ENCODE measurements at places on chromosomes 7 and 10.

DNA sequence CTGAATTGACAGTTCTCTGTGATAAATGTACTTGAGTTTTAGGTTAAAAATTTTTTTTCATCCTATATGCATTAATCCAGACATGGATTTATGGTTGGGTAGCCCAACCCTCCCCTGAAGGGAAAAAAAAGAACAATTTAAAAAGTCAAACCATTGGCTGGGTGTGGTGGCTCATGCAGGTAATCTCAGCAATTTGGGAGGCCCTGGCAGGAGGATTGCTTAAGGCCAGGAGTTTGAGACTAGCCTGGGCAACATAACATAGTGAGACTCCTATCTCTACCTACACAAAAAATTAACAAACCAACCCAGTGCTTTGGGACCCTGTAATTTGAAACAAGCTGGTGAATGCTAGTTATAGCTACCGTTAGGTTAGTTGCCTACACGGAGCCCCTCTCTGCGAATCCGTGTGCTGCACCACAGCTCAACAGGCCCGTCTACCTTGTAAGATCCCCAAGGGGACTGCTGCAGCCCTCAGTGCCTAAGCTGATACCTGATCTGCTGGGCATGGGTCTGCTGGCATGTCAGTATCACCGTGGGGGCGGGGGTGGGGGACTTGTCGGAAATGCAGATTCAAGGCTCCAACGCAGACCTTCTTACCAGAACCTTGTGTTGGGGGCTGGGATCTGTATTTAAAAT, 32.8 kb downstream of the TSPAN14 start:
- DNase-seq, result no peak

DNA sequence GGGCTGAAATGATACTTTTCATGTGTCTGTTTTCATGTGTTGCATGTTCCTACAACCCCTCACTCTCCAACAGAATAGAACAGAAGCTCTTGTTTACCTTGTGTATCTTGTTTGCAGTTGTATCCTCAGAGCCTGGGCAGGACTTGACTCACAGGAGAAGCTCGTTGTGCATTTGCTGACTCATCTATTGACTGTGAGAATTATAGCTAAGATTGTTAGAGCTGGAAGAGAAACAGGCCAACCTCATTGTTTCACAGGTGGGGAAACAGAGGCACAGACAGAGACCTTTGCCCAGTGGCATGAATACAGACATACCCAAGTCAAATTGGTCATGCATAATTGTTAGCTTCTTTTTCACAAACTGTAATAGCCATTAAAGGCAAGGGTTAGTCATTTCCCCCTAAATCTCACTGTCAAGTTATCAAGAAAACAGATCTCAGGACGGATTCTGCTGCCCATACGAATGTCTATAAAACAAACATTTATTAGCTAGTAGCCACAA, 4.6 kb upstream of the TSPAN15 start:
- no peak for DNase-seq

DNA sequence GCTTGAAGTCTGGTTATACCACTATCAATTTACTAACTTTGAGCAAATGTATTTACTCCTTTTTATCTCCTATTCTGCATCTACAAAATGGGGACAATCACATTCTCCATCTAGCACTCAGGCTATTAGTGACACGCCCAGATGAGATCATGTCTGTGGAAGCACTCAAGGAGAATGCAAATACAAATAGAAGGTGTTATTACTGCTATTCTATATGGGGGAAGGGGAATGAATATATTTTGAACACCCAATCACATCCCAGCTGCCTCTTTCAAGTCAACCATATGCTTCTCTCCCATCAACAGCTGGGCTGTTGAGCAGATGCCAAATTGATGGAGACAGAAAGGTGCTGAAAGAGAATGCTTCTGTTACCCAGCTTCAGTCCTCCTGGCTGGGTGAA, 23.5 kb downstream of the SGMS1 start:
- no peak for DNase-seq

- no peak for DNase-seq
Measured at GRCh38 chr7:66720561-66720960, 20.0 kb upstream of the RABGEF1 start.

GRCh38 chr10:2173327-2173726, 436.0 kb upstream of the ADARB2 start:
- no peak for DNase-seq

DNA sequence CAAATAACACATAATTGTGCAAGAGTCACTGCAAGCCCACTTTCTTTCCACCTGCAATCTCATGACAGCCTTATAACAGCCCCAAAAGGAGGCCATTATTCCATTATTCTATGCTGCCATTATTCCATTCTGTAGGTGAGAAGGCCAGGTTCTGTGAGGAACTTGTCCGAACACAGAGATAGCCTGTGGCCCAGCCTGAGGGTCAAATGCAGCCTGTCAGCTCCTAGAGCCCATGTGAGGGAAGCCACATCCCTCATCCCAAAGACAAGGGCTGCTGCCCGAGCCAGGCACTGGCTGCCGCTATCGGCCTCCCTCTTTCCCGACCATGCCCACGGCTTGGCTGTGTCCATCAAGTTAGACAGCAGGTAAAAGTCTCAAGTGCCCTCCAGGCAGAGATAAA, 24.1 kb upstream of the C10orf71 start:
- DNase-seq, result no peak

- DNase-seq, result no peak
Measured at GRCh38 chr7:87816389-87816788, 59.8 kb downstream of the SLC25A40 start.

- DNase-seq, result no peak
Measured at GRCh38 chr7:36918591-36918990, 194.3 kb upstream of the AOAH start.

- no peak for DNase-seq
Measured at GRCh38 chr7:106515321-106515720, 145.6 kb downstream of the CCDC71L start.

DNA sequence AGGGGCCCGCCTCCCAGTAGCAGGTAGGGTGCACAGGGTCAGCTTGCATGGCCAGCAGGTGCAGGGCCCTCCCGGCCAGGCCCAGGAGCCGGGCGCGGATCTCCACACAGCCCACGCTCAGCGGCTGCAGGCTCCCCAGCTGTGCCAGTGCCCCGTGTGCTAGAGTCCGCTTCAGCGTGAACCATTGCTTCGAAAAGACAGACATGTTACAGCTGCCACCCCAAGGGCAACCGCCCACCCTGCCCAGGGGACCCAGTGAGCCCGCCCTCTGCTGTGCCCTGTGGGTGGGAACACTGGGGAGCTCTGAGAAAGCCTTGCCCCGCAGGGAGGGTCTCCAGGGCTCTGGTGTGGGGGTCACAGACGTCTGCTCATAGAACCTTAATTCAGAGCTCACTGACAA, 64.3 kb upstream of the NKX6-2 start:
- DNase-seq, result no peak

Measured in stimulated activated CD4-positive, alpha-beta T cell treated with anti-CD3 and anti-CD28 coated beads, TNF-alpha, amount 100 ng/mL, for 24 hours (primary cell).